ELF-1 (cell line): ENCODE measurements at places on chromosomes 12 and 14.
A peak's percentile ranks its signal among the peaks of the same experiment; 100 is the strongest.

DNA sequence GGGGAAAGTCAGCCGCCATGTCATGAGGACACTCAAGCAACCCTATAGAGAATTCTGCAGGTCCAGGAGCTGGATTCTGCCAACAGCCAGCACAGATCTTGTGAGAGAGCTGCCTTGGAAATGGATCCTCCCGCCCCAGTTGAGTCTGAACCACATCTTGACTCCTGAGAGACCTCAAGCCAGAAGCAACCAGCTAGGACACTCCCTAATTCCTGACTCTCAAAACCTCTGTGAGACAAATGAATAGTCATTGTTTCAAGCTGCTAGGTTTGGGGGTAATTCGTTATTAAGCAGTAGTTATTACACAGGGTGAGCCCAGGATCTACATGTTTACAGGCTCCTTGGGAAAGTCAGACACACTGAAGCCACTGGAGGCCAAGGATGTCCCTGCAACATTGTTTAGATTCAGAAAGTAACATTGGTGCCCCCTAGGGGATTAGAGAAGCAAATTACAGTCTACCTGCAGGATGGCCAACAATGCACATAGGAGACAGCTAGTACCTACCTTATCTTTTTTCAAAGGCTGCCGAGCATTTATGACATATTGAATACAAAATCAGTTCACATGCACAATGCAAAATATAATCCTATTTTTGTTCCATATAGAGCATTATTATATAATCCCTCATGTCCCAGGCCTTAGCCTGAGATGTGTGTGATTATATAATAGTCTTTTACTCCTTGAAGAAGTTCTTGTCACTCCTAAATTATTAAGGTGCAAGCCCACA, 57.9 kb upstream of the FICD start:
- DNase-seq: peak; percentile 47

- peak; percentile 10 for DNase-seq
Measured at GRCh38 chr12:29796823-29797263, 13.1 kb upstream of the TMTC1 start.

DNA sequence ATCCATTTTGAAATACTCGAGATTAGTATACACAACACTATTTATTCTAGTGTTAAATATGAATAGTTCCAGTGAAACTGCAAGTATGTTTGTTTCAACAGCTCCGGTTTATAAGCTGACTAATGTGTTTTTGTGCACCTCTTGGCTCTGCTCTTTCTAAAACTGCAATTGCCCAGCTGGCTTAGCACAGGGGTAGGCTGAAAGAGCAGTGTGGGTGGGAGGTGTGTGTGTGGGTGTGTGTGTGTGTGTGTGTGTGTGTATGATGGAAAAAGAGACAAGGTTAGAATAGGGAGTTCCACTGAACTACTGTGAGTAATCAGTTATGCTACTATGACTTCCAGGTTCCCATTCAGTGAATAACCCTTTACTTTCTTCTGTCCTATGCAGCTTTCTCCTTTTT, 37.8 kb upstream of the DDHD1 start:
- DNase-seq: no peak

GRCh38 chr14:90060312-90060964, 1.4 kb upstream of the KCNK13 start:
- peak; percentile 83 for DNase-seq

- DNase-seq: no peak
Measured at GRCh38 chr14:39310051-39310450, 76.3 kb downstream of the MIA2 start.

GRCh38 chr12:50887191-50887590, 44.5 kb downstream of the TMPRSS12 start:
- DNase-seq: no peak

GRCh38 chr12:58860056-58860787, 60.1 kb downstream of the LRIG3 start:
- peak; percentile 54 for DNase-seq

DNA sequence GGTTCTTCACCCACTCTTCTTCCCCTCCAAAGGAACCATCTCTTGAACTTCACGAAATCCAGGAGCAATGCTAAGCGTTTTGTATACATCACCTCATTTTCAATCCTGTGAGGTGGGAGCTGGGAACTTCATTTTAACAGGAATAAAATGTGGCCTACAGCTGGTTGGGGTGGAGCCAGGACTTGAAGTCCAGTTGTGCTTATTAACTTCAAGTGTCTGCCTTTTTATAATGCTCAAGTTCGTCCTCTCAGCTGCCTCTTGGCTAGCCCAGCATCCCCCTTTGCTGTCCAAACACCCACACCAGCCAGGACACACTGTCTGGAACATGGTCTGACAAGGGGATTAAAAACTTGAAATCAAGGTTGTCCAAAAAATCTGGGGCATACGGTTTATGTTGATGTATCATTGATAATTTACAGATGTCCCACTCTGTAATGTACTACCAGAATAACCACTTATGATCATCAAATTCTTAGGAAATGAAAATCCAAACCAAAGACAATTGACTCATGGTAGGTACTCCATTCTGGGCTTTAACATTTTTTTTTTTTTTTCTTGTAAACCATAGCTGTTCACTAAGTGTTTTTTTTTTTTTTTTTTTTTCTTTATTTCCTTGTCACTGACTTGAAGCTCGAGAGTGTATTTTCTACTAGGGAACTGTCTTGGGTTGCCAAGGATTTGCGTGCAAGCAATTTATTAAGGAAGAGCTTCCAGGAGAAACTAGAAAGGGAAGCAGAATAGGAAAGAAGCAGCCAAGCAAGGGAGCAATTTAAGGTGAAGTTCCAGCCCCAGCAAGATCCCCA, 252.3 kb downstream of the EFCAB11 start:
- no peak for DNase-seq

DNA sequence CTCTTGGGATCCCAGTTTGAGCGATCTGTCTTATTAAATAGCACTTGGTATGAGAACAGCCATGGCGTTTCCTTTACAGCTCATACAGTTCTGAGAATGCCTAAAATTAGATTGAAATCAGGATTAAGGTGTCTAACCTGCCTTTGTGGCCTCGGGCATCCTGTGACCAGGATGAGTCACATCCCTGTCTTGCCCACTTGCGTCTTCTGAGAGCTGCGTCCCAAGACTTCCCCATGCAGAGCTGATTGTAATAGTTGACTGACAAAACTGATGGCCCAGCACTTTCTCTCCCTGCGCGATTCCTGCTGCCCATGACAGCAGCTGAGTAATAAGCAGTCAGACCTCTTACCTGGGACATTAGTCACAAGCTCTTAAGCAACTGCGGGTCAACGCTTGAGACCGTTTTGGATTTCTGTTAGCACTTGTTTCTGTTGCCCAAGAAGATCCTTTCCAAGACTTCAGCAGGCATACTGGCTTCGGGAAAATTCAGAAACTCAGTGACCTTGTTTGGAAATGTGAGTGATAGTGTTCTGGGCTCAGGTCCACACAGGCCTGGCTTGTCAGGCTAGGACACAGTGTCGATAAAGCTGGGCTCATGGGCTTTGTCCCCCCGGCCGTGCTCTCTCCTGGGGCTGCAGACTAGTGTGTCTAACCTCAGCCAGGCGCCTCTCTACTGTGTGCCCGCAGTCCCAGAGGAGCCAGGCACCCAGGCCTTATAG, 169.9 kb upstream of the HIF1A start:
- peak; percentile 59 for DNase-seq

- no peak for DNase-seq
Measured at GRCh38 chr14:85178864-85179263, 351.1 kb upstream of the FLRT2 start.

DNA sequence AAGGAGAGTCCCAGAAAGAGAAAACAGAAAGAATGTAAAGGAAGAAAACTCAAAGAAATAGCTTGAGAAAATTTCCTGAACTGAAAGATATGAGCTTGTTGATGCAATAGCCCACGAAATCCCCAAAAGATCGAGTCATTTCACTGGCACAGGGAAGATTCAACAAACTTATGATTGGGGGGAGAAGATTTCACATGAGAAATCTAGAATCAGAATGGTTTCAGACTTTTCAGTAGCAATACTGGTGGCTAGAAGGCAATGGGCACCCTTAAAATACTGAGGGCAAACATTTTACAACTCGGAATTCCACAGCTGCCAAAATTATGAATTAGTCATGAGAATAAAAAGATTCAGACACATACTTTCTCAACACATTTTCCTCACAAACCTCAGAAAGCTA, 8.9 kb upstream of the KRT7 start:
- no peak for DNase-seq
